ENCODE measurements at places on chromosomes 4 and X.

DNA sequence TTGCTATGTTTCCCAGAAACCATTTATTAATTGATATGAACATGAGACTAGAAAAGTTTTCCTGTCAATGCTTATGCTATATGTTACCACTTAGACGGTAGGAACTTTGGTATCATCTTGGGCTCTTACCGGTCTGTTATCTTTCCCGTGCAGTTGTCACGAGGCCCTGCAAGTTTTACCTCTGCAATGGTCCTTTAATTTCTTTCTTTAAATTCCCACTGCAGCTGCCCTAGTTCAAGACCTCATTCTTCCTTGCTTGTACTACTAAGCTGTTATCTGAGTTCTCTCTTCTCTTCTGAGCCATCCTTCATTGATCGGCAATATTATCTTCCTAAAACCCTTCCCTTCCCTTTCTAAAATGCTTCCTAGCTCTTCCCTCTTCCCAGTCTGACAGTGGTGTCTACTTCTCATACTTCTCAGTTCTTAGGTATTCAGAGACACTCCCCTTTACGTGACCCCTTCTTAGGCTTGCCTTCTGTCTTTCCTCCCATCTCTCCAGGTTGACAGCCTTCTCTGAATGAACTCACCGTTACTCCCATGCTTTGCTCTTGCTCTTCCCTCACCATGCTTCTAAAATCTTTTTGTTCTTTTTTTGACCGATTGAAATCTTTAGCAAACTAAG, 27.5 kb downstream of the MAGEA1 start:
- H3K4me3 ChIP-seq = no peak overlapping the region
- no peaks in the 10 kb centered on the region for H3K4me1 ChIP-seq
- no peaks in the 10 kb centered on the region for H3K36me3 ChIP-seq
- DNase-seq = no peak
- no peaks in the 10 kb centered on the region for H3K27me3 ChIP-seq

DNA sequence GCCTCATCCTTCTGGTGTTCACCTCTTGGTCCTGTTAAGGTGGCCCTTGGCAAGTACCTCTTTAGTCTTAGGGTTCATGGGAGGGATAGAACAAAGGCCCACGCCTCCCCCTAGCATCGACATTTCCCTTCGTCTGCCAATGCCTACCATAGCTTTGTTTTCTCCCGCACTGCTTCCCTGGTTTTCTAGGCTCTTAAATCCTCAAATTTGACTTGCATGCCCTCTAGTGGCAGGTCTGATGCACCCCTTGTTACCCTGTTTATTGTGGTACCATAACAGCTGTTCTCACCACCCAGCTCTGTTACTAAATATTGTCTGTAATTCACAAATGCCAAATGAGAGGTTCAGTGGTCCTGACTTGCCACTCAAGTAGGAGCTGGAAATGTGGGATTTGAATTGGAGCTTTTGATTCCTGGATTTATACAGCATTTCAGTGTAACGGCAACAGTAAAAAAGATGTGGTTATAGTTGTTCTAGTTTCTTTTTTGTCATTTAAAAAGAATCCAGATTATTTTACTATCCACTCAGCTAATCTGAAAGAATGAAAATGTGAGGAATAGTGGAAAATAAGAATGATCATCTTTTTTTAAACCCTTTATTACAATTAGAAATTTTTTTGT, 100.1 kb downstream of the REPS2 start:
- peak; percentile 54 for DNase-seq
- no peaks in the 10 kb centered on the region for H3K4me1 ChIP-seq
- no peak overlapping the region for H3K27ac ChIP-seq
- no peak overlapping the region for H3K4me3 ChIP-seq

GRCh38 chr4:118308306-118309030, 44.3 kb downstream of the PRSS12 start:
- H3K27me3 ChIP-seq = no peaks in the 10 kb centered on the region
- no peak overlapping the region for H3K27ac ChIP-seq
- DNase-seq = no peak
- H3K4me3 ChIP-seq = no peak overlapping the region

- no peaks in the 10 kb centered on the region for H3K27me3 ChIP-seq
- no peak overlapping the region for H3K27ac ChIP-seq
- no peaks in the 10 kb centered on the region for H3K4me1 ChIP-seq
- H3K36me3 ChIP-seq = no peaks in the 10 kb centered on the region
- H3K4me3 ChIP-seq = no peak overlapping the region
- DNase-seq = peak; percentile 9
Measured at GRCh38 chr4:141853091-141853764, 216.8 kb downstream of the IL15 start.

DNA sequence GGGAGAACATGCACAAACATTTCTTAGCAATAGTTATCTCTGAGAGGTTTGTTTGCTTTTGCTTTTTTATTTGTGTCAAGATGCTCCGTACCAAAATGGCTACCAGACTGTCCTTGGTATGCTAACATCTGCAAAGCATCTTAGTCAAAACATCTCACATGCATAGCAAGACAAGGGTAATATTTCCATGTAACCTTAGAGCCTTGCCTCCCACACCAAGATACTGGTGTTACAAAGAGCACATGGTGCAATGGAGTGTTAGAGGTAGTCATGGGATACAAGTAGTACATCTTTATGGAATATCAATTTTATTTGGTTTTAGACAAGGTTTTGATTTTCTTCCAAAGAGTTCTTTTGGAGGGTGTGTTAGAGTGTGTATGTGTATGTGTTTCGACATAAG, 109.7 kb downstream of the NR3C2 start:
- no peaks in the 10 kb centered on the region for H3K27me3 ChIP-seq
- H3K36me3 ChIP-seq = no peaks in the 10 kb centered on the region
- no peak overlapping the region for H3K27ac ChIP-seq
- H3K4me1 ChIP-seq = no peaks in the 10 kb centered on the region
- no peak for DNase-seq

- H3K36me3 ChIP-seq = no peaks in the 10 kb centered on the region
- no peak overlapping the region for H3K27ac ChIP-seq
- DNase-seq = no peak
- no peak overlapping the region for H3K4me3 ChIP-seq
- H3K4me1 ChIP-seq = peaks cover 11% of the 10 kb centered on the region
Measured at GRCh38 chr4:154421618-154422017, 70.0 kb downstream of the DCHS2 start.

DNA sequence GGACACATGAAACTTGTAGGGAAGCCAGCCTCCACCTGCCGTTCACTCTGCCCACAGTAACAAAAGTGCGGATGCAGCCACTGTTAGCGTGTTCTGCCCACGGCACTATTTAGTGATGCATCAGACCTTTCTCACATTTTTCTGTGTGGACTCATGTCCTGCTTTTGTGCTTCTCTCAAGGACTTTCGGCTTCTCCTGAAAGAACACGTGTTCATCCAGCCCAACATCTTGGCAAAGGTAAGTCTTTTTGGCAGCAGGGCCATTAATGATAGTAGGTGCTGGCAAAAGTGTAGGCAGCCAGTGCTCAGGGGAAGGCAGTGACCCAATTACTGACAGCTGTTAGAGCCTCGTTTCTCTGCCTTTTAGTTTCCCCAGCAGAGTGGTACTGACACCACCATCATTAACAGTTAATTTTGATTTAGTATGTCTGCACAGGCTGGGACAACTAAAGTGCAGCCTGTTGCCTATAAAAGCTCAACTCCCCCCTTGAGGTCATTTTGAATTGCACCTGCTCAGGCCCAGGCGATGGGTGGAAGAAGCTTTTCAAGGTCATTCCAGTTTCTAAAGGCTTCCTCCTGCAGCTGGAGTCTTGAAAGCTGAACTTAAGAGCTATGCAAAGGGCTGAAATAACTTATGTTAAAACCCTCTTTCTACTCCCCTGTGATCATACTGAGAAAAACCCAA, 54.5 kb upstream of the HPSE start:
- H3K27me3 ChIP-seq = no peaks in the 10 kb centered on the region
- DNase-seq = peak; percentile 20
- no peaks in the 10 kb centered on the region for H3K4me1 ChIP-seq
- H3K27ac ChIP-seq = no peak overlapping the region
- H3K4me3 ChIP-seq = no peak overlapping the region

GRCh38 chr4:66777097-66777496, 768.2 kb downstream of the CENPC start:
- H3K27ac ChIP-seq = no peak overlapping the region
- no peak for DNase-seq
- no peaks in the 10 kb centered on the region for H3K36me3 ChIP-seq
- no peaks in the 10 kb centered on the region for H3K4me1 ChIP-seq
- no peaks in the 10 kb centered on the region for H3K27me3 ChIP-seq

Measured in thyroid gland (tissue), 4 donors.